ENCODE measurements at places on chromosomes 1 and 21.
A peak's percentile ranks its signal among the peaks of the same experiment; 100 is the strongest.

- no peak for DNase-seq
Measured at GRCh38 chr1:101044259-101044658, 18.7 kb upstream of the DPH5 start.

- DNase-seq = peak; percentile 40
Measured at GRCh38 chr1:33379631-33380354, 51.1 kb downstream of the PHC2 start.

DNA sequence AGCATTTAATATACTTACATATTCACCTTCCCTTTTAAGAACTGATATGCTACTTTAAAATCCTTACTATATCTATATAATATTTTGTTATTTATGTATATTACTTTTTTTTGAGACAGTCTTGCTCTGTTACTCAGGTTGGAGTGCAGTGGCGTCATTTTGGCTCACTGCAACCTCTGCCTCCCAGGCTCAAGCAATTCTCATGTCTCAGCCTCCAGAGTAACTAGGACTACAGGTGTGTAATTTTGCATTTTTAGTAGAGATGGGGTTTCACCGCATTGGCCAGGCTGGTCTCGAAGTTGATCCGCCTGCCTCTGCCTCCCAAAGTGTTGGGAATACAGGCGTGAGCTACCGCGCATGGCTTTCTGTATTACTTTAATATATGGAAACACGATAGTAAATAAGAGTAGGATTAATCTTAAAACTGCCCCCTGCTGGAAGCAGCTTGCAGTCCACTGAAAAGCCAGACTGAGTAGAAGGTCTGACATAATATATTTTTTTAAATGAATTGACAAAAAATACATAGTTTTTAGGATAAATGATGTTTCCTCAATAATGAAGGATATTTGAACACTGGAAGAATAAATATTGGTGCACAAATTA is 24.4 kb downstream of the RCAN3 start:
- peak; percentile 43 for DNase-seq

- DNase-seq = no peak
Measured at GRCh38 chr1:208013210-208013609, 102.3 kb upstream of the CD34 start.

DNA sequence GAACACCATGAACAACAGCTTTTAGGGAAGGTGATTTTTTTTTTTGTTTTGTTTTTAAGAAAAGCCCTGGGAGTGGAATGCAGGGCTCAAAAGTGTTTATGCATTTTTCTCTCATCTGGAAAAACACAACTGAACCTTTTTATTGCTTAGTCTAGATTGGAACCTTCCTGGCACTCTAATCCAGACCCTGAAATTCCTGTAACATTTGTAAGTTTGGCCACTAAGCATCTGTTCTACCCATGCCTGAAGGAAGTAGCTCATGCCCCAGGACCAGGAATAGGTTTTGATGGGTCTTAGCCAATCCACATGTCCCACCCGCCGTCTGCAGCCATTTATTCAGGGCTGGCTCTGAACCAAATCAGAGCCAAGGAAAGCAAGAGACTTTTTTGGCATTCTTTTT is 39.7 kb upstream of the SLC2A1 start:
- DNase-seq = no peak

GRCh38 chr1:225981714-225982113 is 17.4 kb downstream of the SDE2 start:
- no peak for DNase-seq

GRCh38 chr1:49098866-49099265 is 322.2 kb upstream of the BEND5 start:
- no peak for DNase-seq

DNA sequence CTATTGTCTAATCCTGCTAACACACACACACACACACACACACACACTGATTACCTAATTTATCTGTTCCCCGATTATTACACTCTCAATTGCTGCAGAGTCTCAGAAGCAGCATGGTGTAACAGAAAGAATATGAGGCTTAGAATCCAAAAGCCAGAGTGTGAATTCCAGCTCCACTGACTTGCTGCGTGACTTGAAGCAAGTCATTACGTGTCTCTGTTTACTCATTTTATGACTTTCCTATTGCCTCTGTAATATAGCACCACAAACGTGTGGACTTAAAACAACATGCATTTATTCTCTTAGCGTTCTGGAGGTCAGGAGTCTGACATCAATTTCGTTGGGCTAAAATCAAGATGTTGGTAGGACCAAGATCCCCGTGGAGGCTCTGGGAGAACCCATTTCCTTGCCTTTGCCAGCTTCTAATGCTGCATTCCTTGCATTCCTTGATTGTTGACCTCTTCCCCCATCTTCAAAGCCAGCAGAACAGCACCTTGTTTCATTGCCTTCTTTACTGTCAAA is 55.9 kb upstream of the ATP5PO start:
- no peak for DNase-seq

DNA sequence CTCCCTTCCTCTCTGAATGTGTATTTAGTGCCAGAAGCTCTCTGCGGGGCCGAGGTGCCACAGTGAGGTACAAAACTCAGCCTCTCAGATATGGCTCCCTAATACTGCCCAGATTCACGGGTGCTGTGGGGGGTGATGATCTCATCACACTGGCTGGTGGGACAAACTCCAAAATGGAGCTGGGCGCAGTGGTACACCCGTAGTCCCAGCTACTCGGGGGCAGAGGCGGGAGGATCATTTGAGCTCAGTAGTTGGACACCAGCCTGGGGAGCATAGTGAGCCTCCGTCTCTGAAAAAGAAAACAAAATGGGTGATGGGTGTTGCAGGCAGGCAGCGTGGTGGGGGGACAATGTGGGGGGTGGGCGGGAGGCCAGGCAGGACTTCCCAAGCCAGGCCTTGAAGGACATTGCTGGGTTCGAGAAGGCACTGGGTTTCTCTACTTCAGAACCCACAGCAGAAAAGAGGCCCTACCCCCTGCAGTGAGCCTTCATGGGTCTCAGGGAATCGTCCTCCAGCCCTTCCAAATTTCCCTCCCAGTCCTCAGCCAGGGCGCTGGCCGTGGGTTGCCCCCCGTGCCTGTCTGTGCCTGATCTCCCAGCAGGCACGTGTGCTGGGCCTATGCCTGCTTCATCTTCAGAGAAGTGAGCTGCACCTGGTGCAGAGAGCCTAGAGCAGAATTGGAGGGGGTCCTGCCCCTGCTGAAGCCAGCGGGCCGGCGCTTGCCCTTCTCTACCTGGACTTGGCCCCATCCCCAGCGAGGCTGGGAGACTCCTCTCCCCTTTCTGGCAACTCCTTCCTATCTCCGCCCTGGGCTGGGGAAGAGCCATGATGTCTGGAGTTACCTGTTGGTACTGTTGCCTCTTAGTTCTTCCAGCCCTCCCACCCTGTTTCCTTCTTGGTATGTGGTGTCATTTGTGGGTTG is 14.0 kb downstream of the H6PD start:
- no peak for DNase-seq

DNA sequence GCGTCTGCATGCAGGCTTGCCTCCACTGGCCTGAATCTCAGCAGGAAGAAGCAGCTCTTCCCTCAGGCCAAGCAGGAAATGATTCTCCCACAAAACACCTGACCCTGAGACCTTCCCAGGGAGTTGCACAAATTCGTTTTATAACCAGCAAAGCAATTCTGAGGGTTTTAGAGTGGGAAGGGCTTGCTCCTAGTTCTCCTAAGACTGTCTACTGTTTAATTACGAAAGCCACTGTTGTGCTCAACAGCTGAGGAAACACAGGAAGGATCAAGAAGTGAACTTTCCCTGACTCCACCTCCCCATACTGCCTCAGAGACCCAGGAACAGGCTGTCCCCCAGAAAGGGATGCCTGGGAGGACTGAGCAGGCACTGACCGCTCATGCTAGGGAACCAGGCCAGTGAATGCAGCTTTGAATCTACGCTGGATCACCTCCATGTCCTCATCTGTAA is 37.0 kb upstream of the PUM1 start:
- DNase-seq = peak; percentile 51

GRCh38 chr1:64675718-64676345 is 69.0 kb upstream of the RAVER2 start:
- peak; percentile 6 for DNase-seq

DNA sequence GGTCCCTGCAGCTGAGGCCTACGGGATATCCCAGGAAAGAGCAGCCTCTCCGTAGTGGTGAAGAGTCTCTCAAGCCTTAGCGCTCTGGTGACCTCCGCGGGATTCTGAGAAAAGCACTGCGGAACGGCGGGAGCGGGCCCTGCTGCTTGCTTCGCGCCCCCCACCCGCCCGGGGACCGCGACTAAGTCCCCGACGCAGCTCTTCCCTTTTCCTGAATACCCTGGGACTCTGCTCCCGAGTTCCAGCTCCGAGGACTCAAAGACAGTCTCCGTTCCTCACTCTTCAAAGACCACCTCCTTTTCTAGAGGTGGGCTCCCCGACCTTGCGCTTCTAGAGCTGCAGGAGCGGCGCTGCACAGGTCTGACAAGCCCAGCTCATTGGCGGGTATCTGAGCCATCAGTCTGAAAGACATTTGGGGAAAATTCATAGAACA is 3.6 kb upstream of the PRRX1 start:
- DNase-seq = no peak

- DNase-seq = no peak
Measured at GRCh38 chr1:209086486-209087192, 496.9 kb upstream of the CAMK1G start.

GRCh38 chr21:24188506-24188905 is 1418.8 kb downstream of the MRPL39 start:
- no peak for DNase-seq

- peak; percentile 77 for DNase-seq
Measured at GRCh38 chr1:84753516-84754385, 63.5 kb upstream of the SSX2IP start.

- no peak for DNase-seq
Measured at GRCh38 chr1:67748630-67749029, 63.6 kb downstream of the GADD45A start.

- DNase-seq = no peak
Measured at GRCh38 chr1:235139315-235139714, 10.7 kb upstream of the TOMM20 start.

GRCh38 chr1:208161656-208162375 is 82.4 kb downstream of the PLXNA2 start:
- DNase-seq = no peak

- no peak for DNase-seq
Measured at GRCh38 chr1:81660286-81660685, 140.4 kb upstream of the ADGRL2 start.

- DNase-seq = no peak
Measured at GRCh38 chr1:231272173-231272572, 31.2 kb downstream of the GNPAT start.

GRCh38 chr1:2978691-2979190 is 42.5 kb upstream of the ACTRT2 start:
- no peak for DNase-seq

DNA sequence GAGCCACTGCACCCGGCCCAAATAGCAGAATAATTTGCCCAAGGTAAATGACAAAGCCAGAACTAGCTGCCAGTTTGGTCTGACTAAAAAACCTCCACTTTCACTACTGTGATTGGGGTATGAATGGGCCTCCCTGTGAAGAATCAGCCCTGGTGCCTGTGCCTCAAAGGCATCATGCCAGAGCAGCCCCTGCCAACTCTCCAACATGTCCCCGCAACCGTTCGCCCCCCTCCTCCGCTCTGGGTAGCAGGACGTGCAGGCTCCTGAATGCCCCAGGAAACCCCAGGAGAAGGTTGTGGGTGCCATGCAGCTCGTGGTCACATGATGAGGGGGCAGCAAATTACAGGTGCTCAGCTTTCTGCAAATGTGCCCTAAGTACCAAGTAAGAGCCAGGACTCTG is 14.6 kb upstream of the CNTN2 start:
- no peak for DNase-seq

- DNase-seq = no peak
Measured at GRCh38 chr1:158016651-158017335, 23.3 kb downstream of the KIRREL1 start.
